Activated T-cell treated with anti-CD3 and anti-CD28 coated beads, Interleukin-2, amount 50 U/mL, for 1 hour (primary cell): ENCODE measurements at places on chromosomes 5 and 9.

GRCh38 chr5:493119-493701 is 31.0 kb downstream of the SLC9A3 start:
- DNase-seq: no peak

DNA sequence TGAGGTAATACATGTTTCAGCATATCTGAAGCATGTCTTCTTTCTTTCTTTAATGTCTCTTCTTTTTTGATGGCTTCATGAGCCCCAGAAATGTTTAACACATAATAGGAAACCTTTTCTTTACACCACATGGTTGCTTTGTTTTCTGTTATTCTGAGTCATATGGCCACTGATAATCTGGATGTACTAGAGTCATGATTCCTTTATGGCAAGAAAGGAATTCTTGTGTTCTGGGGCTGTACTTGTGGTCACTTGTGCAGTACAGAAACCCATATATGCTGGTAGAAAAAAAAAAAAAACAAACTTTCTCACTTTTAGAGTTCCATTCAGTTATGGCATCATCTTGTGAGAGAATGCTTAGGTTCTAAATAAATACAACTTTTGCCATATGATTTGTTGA is 1669.3 kb upstream of the CDH9 start:
- no peak for DNase-seq

GRCh38 chr9:88831713-88832407 is 159.4 kb upstream of the S1PR3 start:
- no peak for DNase-seq

DNA sequence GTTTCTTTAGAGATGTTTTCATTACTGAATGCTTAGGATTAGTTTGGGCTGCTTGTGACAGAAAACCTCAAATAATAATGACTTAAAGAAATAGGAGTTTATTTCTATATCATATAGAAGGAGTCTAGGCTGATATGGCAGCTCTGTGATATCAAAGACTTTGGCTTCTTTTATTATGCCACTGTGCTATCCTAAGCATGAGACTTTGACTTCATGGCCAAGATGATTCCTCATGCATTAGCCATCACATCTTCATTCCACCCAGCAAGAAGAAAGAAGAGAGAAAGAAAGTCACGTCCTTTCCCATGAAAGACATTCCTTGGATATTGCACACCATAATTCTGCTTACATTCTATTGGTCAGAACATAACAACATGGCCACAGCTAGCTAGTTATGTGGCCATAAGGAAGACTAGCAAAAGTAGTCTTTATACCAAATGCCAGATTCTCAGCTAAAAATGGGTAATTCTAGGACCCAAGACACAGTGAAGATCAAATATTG is 76.2 kb downstream of the DAPK1 start:
- no peak for DNase-seq

- no peak for DNase-seq
Measured at GRCh38 chr5:66551945-66552344, 44.2 kb upstream of the MAST4 start.

- no peak for DNase-seq
Measured at GRCh38 chr5:68378204-68378820, 162.8 kb downstream of the PIK3R1 start.

GRCh38 chr9:87122947-87123685 is 175.8 kb upstream of the GAS1 start:
- no peak for DNase-seq

DNA sequence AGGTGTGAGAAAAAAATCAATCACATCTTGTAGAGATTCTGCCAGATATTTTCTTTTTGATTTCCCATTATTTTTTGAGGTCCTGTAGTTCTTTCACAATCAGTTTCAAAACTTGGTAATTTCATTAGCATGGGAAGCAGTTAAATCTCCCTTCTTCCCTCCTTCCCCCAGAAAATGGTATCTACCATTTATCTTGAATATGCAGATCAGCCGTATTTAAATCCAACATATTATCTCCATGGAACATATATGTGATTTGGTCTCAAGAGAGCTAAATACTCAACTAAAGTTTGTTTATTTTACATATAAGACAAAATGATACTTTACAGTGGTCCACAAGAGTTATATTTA is 1034.8 kb downstream of the CDH12 start:
- no peak for DNase-seq

GRCh38 chr5:136035837-136036236 is 7.0 kb downstream of the TGFBI start:
- DNase-seq: no peak

DNA sequence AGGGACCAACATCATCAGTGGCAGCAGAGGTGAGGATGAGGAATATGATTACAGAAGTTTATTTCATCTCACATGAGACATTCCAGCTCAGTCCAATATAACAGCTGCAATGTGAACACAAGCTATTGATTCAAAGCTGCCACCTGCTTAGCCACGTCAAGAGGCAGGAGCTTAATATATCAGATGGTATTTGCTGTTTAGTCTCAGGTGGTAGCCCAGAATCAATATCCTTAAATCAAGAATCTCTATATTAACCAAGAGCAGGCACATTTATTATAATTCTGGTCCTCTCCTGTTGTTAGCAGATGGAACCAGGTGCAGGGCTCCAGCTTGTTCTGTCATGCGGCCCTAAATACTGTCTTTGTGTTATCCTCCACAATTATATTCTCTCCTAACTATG is 431.6 kb downstream of the ICE1 start:
- DNase-seq: no peak

DNA sequence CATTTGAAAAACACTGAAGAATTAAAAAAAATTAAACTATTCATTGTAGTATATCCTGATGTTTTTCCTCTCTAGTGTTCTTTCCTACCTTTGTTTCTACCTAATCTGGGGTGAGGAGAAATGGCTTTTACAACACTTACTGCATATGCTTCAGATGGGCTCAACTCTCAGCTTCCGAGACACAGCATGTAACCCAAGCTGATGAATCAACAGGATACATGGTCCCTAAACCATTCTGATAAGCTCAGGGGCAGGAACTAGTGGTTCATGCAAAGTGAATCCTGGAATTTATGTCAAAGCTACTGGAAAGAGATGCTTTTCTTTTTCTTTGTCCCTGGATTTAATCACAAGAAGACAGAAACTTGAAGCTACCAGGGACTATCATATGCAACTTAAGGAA is 672.5 kb upstream of the RORB start:
- no peak for DNase-seq

- no peak for DNase-seq
Measured at GRCh38 chr9:20402273-20402875, 219.9 kb downstream of the MLLT3 start.

GRCh38 chr5:152264645-152265254 is 140.3 kb downstream of the NMUR2 start:
- no peak for DNase-seq

DNA sequence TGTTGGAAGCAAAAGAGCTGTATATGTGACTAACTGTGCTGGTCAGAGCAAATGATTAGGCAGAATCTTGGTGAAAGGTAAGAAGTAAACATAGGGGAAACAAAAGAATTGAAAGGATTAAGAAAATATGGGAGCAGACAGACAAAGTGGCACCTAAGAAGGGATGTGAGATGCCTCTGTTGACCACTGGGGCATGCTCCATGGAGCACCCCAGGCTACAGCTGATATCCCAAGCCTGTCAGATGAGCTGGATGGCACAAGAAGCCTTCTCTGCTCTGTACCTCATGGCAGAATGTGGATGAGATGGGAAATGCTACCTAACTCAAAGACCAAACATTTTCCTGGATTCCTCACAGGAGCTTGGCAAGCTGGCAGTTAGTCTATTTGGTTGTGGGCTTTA is 89.3 kb upstream of the SLIT3 start:
- DNase-seq: no peak

GRCh38 chr5:157267025-157267424 is 1.1 kb downstream of the CYFIP2 start:
- DNase-seq: no peak

- DNase-seq: no peak
Measured at GRCh38 chr9:20290257-20290656, 332.0 kb downstream of the MLLT3 start.

DNA sequence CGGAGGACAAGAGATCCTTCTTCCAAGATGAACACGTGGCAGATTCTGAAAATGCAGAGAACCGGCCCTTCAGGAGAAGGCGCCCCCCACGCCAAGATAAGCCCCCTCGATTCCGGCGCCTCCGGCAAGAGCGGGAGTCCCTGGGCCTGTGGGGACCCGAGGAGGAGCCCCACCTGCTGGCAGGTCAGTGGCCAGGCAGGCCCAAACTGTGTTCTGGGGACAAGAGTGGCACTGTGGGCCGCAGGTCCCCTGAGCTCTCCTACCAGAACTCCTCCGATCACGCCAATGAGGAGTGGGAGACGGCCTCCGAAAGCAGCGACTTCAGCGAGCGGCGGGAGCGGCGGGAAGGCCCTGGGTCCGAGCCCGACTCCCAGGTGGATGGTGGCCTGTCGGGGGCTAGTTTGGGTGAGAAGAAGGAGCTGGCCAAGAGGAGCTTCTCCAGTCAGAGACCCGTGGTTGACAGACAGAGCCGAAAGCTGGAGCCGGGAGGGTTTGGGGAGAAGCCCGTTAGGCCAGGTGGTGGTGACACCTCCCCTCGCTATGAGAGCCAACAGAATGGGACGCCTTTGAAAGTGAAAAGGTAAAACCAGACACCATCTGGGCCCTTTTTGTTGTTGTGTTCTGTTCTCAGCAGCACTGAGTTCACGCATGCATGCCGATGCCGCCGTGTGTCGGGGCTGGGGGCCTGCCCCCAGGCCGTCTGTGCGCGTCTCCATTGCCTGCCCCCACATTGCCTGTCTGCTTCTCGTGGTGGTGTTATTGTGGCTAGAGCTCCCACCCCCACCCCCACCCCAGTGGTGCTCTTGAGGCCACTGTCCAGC is 26.6 kb upstream of the POMT1 start:
- DNase-seq: no peak

GRCh38 chr9:130924448-130924788 is 14.6 kb downstream of the FIBCD1 start:
- DNase-seq: no peak

DNA sequence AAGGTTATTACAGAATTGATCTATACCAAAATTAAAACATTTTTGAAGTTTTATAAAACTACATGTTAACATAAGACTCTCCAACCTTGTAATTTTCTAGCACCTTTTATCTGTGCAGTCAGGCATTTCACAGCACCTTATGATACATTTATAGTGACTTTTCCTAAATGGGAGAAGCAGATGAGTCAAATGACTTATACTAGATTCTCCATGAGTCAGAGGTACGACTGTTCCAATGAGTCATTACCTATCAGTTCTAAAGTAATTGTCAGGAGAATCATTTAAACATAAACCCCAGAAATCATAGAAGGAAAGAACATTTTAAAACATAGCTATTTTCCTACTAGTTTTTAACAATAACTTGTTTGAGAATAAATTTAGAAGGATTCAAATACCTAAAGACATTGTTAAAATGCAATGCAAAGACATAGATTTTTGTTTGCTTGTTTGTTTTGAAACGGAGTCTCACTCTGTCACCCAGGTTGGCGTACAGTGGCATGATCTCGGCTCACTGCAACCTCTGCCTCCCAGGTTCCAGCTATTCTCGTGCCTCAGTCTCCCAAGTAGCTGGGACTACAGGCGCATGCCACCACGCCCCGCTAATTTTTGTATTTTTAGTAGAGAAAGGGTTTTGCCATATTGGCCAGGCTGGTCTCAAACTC is 34.7 kb upstream of the DMXL1 start:
- DNase-seq: no peak

GRCh38 chr5:97043511-97043910 is 98.9 kb downstream of the LIX1 start:
- no peak for DNase-seq
